Panc1 (cell line): ENCODE measurements at places on chromosomes 3 and 15. TPM values are rescaled to one million over a fixed set of nuclear protein-coding genes. Genes with fewer than 3 reads are reported as not detected.

The GTF2A2 gene
- 234 TPM for total RNA-seq

The TRH gene
- total RNA-seq: not detected

The ECE2 gene
- total RNA-seq: not detected

GRCh38 chr3:32500231-32500630, 2.4 kb downstream of the CMTM6 start:
- H3K27ac ChIP-seq: no peak overlapping the region
- no peak overlapping the region; the same call in 1 of the 2 replicates for H3K4me3 ChIP-seq
- H3K27me3 ChIP-seq: no peaks in the 10 kb centered on the region
- no peaks in the 10 kb centered on the region for H3K36me3 ChIP-seq
- no peak for DNase-seq

GRCh38 chr3:179651687-179652446, 973 bp upstream of the USP13 start:
- no peaks in the 10 kb centered on the region; the same call in 1 of the 2 replicates for H3K36me3 ChIP-seq
- peaks cover 18% of the 10 kb centered on the region for H3K4me1 ChIP-seq
- peak overlapping the region; percentile 89 for H3K27ac ChIP-seq
- no peak for DNase-seq

DNA sequence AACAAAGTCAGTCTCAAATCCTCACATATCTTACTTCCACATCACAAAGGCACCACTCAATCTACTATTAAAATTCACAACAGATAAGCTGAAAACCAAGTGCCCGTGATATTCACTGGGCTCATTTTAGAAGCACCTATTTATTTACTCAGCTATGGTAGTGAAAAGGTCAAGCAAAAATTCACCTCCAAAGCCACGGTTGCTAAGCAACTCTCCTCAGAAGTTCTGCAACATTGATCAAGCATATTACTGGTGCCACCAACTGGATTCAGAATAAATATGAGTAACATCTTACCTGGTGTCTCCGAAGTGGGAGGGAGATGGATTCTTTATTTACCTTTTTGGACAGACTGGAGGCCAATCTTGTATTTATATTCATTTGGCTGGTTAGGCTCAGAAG, 714.8 kb downstream of the FHIT start:
- H3K36me3 ChIP-seq: no peaks in the 10 kb centered on the region
- no peak for DNase-seq
- H3K27me3 ChIP-seq: no peaks in the 10 kb centered on the region
- no peaks in the 10 kb centered on the region for H3K4me1 ChIP-seq
- no peak overlapping the region for H3K27ac ChIP-seq

DNA sequence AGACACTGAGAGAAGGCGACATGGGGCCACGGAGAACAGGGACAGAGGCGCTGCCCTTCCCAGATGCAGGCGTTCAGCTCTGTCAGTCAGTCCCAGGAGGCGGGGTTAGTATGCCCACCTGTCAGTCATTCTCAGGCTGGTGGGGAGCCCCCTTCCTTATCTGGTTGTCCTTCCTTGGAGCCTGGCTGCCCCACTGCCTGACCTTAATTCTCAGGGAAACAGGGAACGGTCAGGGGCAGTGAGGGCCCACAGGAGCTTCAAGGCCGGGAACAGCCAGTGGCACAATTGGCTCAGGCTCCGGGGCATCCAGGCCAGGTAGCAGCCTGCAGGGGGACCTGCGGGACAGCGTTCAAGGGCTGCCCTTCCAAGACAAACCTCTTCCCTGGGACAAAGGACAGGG, 133.2 kb downstream of the CHSY1 start:
- no peak for DNase-seq
- H3K27me3 ChIP-seq: no peaks in the 10 kb centered on the region
- H3K36me3 ChIP-seq: no peaks in the 10 kb centered on the region
- H3K27ac ChIP-seq: no peak overlapping the region
- no peak overlapping the region for H3K4me3 ChIP-seq
